Activated T-cell treated with anti-CD3 and anti-CD28 coated beads, Interleukin-2, amount 50 U/mL, for 48 hours (primary cell): ENCODE measurements at places on chromosomes 1 and 21.

- DNase-seq, result no peak
Measured at GRCh38 chr1:64984737-64985136, 18.4 kb upstream of the JAK1 start.

- no peak for DNase-seq
Measured at GRCh38 chr1:36387141-36387949, 1.6 kb upstream of the STK40 start.

GRCh38 chr1:64691626-64692025, 53.2 kb upstream of the RAVER2 start:
- DNase-seq, result no peak

DNA sequence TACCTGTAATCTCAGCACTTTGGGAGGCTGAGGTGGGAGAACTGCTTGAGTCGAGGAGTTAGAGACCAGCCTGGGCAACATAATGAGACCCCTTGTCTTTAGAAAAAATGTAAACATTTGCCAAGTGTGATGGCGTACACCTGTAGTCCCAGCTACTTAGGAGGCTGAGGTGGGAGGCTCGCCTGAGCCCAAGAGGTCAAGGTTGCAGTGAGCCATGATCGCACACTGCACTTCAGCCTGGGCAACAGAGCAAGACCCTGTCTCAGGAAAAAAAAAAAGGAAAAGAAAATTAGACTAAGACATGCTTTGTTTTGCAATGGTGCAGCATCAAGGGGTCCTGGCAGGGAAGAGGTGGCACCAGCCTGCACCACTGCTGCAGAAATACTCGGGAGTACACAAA, 16.8 kb upstream of the GPR157 start:
- no peak for DNase-seq

DNA sequence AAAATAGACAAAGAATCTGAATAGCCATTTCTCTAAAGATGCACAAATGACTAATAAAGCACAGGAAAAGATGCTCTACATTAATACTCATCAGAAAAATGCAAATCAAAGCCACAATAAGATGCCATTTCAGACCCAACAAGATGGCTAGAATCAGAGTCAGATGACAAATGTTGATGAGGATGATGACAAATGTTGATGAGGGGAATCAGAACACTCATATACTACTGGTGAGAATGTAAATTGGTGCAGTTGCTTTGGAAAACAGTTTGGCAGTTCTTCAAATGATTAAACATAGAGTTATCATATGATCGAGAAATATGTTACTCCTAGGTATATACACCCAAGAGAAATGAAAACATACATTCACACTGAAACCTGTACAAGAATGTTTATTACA, 33.9 kb downstream of the LRRC40 start:
- no peak for DNase-seq

DNA sequence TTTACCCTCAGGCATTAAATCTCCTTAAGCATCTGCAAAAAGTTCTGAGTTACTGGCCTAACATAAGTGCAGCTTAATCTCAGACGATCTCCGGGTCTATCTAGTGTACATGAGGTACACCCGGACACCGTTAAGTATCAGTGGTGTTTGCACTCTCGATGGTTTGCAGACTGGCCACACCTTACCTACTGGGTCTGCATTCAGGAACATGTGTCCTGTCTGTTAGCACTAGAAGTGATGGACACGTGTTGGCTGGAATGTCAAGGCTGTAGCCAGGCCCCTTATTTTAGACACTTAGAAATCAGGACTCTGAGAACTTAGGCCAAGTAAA, 783 bp upstream of the AGL start:
- no peak for DNase-seq

- DNase-seq, result peak; percentile 16
Measured at GRCh38 chr21:46099476-46099875, 1.6 kb downstream of the COL6A2 start.

DNA sequence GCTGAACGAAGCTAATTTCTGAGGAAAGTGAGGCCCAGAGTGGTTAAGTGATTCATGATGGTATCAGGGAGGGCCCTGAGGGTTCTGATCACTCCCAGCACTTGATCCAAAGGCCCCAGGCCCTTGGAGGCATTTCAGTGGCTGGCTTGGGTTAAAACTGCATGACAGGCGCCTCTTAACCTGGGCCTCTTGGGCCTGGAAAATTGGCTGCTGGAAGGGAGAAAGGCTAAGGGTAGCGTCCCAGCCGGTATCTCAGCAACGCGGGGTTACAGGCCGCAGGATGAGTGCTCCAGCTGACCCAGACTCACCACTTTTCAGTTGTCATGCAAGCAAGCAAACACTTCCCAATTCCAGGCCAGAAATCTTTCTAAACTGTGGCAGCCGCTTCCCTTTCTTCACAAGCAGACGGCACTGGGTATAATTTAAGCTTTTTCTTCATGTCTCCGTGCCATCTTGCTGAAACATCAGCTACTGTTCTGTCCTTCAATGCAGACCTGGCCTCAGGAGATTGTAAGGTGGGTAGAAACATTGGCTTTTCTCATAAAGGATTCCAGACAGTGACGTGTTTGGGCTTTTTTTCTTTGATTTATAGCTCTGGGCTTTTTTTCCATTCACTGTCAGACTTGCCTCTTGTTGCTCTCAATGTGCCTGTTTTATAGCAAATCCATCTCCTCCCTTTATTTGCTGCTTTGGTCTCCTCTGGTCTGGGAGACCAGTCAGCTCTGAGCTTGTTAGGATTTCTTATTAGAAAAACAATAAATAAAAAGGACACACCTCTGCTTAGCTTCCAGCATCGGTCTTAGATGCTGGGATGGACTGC, 229.1 kb downstream of the KCNJ6 start:
- no peak for DNase-seq

DNA sequence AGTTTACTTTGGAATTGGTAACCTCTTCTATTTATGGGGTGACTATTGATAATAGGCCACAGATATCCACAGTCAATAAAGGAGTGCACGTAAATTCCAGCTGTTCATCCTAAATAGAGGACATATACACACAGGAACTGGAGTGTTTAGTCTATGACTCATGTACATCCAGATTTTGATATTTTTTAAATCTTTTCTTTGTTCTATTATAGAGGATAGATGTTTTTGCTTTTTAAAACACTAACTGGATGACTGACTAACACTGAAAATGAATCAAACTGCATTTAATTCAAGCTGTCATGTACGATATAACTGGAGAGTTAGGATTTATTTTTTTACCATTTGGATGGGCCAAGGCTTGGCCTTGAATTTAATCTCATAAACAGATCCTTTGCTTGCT, 45.9 kb downstream of the RGL1 start:
- no peak for DNase-seq

- peak; percentile 71 for DNase-seq
Measured at GRCh38 chr1:109773203-109773899, 9.6 kb upstream of the EPS8L3 start.

DNA sequence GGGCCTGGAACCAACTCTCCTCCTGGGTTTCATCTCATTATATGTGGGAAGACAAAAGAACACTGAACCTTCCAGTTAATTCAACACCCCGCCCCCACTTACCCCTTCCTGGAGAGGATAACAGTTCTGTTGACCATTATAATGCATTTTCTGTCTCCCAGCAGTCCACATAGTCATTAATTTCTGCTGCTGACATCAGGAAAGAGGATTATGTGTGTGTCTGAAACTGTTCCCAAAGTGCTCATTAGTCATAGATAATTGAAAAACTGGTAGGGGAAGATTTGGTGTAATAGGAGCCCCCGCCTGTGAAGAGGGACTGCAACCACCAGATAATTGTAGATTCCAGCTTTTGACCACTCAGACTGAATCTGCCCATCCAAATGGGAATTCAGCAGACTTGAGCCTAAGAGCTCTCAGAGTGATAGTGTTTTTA, 208.7 kb downstream of the FGGY start:
- DNase-seq, result no peak

DNA sequence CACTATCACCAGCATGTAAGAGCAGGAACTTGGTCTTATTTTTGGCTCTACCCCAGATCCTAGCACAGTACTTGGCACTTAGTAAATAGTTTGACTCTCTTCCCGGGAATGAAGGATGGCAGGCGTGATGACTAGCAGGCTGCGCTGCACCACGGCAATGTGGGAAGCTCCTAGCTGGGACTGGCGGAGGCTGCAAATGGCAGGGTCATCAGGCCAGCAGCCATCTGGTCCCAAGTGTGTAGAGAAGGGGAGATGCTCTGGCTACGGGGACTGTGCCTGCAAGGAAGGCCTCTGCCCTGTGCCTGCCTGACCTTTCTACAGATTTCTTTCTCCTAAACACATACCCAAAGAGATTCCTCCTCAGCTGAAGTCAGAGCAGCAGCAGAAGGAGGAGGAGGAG, 95.0 kb downstream of the KCND3 start:
- DNase-seq, result no peak

DNA sequence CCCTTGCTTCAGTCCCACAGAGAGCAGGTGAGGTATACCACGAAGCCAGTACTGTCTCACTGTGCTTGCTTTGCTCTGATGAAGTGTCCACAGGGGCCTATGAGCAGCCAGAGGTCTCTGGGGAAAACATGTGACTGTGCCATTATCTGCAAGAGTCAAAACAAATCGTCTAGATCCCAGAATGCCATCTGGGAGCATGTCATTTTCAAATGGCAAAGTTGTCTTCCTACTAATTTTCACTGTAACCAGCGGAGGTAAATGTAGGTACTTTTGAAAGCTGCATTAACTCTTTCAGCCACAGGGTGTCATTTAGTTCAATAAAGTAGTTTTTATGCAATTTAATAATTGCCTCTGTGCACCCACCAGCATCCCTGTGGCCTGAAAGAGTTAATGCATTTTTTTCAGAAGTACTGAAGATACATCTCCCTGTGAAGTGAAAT, 173.6 kb upstream of the SGIP1 start:
- no peak for DNase-seq

DNA sequence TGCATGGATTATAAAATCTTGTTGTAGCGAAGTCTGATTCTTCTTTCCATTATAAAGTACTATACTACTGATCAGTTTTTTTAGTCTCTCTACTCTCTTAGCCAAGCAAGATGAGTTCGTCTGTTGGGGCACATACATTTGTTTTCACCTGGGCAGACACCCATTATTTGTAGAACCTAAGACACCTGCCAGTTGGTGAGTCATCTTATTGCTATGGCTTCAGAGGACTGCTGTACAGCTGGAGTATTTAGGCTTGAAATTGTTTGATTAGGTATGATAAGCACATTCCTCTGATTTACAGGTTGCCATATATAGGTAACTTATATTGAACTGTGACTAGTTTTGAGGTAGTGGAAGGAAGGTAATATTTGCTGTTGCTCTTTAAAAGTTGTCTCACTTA, 17.2 kb downstream of the RBM15 start:
- no peak for DNase-seq

GRCh38 chr1:108691128-108691941, 775 bp upstream of the PRPF38B start:
- DNase-seq, result no peak

DNA sequence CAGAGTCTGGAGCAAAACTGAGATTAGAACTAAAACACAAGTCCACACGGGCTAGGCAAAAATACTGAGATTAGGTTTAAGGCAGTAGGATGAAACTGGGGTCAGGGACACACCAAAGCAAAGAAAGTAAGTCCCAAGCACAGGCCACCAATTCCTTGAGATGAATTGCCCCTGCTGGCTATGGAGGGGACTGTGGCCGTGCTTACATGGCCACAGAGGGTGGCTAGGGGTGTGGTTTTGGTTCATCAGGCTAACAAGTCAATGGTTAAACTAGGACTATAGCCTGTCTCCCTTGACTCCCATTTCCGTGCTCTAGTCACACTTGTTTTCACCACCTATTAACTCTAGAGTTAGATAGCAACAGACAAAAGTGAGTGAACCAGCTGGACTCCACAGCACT, 394.8 kb downstream of the PBX1 start:
- no peak for DNase-seq

DNA sequence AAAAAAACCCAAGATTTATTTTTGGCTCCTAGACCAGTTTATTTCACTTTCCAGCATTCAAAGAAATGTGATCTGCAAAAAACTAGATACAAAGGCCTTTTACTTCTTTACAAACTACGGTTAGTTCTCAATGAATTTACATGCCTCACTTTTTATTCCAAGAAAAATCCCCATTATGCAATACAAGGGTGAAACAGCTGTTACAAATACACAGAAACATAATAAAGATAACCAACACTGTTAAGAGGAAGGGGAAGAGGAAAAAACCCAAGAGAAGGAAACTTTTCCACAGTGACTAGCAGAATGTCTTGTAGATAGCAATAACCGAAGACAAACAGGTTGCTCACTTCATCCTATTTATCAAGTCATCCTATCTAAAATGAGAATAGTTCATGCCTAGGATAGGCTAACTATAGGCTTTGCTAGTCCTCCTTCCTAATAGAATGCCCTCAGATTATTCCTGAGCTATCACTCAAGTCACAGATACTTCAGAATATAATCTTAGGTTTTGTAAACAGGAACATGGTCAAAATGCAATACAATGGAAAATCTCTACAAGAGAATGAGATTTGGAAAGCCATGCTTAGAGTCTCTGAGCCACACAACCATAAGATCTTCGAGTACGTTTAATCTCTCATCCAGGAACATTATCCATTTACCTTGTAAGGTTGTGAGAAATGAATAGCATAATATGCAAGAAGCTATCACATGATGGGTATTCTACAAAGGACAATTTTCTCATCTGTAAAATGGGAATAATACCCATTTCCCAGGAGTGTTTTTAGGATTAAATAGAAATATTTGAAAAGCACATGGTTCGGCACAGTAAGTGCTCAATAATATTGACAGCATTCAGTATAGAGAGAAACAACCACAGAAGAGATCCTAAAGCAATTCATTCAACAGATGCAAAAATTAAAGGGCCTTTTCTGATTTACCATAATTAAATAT, 5.4 kb downstream of the PNRC2 start:
- no peak for DNase-seq

- DNase-seq, result peak; percentile 20
Measured at GRCh38 chr21:42461881-42462877, 33.8 kb downstream of the RSPH1 start.

GRCh38 chr21:29114765-29115500, 15.5 kb upstream of the MAP3K7CL start:
- no peak for DNase-seq

GRCh38 chr21:44454747-44455523, at the start of gene LRRC3:
LRRC3 (plus strand) TSS chr21:44455510; CDS start chr21:44456645, 1,135 bp downstream.
- peak; percentile 86 for DNase-seq

DNA sequence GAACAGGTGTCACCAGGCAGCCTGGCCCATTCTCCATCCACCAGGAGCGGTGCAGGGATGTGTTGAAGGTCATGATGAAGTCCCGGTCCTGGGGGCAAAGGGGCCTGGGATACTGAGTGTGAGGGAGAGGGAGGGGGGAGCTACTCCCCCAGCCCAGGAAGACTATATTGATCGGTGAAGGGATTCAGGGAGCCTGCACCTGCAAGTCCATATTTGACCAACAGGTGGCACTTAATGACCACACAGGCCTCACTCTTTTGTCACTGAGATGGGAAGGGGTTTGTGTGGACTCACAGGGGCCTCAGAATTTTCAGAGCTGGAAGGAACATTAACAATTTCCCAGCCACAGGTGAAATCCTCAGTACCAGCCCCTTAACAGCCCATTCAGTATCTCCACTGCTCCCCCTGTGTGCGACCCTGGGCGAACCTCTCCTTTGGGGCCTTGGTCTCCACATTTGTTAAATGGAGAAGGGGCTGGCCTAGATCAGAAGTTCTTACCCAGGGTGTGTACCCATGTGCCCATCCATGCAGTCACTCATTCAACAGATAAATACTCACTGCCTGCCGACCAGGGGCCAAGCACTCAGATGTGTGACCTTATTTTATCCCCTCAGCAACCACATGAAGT, 55.6 kb downstream of the NKAIN1 start:
- peak; percentile 65 for DNase-seq

- DNase-seq, result peak; percentile 61
Measured at GRCh38 chr1:89545264-89546038, 20.8 kb downstream of the LRRC8B start.

- no peak for DNase-seq
Measured at GRCh38 chr1:169945181-169945580, 51.5 kb upstream of the SCYL3 start.

- DNase-seq, result no peak
Measured at GRCh38 chr1:41481109-41481775, 3.2 kb downstream of the EDN2 start.
